ENCODE measurements at places on chromosomes 4 and X. TPM values are rescaled to one million over a fixed set of nuclear protein-coding genes. Genes with fewer than 3 reads are reported as not detected.

Gene PABPC1L2A
- not detected for polyA plus RNA-seq

Gene SMIM10
- polyA plus RNA-seq: 5.8 TPM

Gene RBM46
- polyA plus RNA-seq: 0.01 TPM

Gene NWD2
- 0.01 TPM for polyA plus RNA-seq

Gene FAM199X
- 7.8 TPM for polyA plus RNA-seq

Gene PDCL2
- polyA plus RNA-seq: not detected

DNA sequence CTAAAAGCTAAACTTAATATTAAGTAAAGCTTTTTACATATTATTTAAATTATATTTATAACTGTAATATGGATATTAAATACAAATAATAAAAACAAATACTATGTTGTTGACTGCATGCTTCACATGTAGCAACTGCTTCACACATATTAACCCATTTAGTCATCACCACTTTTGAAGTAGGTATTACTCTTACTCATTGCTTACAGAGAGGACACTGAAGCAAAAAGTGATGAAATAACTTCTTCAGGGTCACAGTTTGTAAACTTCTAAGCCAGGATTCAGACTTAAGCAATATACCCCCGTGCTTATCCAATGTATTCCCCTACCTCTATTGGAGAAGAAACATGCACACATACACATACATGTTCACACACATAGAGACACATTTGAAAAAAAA, 166.6 kb downstream of the DKK2 start:
- H3K4me3 ChIP-seq: no peak overlapping the region
- H3K36me3 ChIP-seq: no peaks in the 10 kb centered on the region

DNA sequence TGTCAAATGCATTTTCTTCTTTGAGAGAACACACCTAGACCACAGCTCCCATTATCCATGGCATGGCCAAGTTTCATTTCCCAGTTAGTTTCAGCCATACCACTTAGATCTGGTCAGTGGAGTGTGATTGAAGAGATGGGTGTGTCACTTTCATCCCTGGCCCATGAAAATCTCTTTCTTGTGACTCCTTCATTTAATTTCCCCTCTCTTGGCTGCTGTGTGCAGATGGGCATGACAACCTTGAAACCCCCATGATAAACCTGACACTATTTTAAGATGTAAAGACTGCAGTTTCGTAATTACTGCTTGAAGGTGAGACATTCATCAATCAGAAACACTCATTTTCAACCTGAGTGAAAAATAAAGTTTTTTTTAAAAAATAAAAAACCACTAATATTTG, 284.9 kb downstream of the IL15 start:
- H3K4me1 ChIP-seq: no peaks in the 10 kb centered on the region
- DNase-seq: no peak
- H3K27ac ChIP-seq: no peak overlapping the region
- H3K4me3 ChIP-seq: no peak overlapping the region
- no peaks in the 10 kb centered on the region for H3K27me3 ChIP-seq

- no peaks in the 10 kb centered on the region for H3K27me3 ChIP-seq
- no peaks in the 10 kb centered on the region for H3K36me3 ChIP-seq
- no peak overlapping the region for H3K4me3 ChIP-seq
- no peak overlapping the region for H3K27ac ChIP-seq
- no peaks in the 10 kb centered on the region for H3K4me1 ChIP-seq
Measured at GRCh38 chr4:138299881-138300280, 57.7 kb upstream of the SLC7A11 start.

DNA sequence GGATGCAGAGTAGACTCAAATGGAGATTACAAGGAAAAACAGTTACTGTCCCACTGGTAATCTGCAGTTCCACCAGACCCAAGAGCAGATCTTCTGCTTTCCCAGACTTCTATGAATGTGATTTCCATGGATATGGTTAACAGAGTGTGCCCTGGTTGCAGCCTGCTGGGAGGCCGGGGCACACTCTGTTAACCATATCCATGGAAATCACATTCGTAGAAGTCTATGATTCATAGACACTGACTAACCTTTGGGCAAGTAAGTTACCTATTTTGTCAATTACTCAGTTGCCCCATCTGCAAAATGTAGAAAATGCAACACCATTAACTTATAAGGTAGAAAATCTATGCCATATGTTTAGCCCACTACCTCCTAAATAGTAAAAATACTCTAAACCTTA, 443.1 kb upstream of the PITX2 start:
- no peak for DNase-seq
- H3K36me3 ChIP-seq: no peaks in the 10 kb centered on the region
- no peaks in the 10 kb centered on the region for H3K4me1 ChIP-seq
- H3K27me3 ChIP-seq: no peaks in the 10 kb centered on the region
- no peak overlapping the region for H3K4me3 ChIP-seq
- no peak overlapping the region for H3K27ac ChIP-seq

- no peaks in the 10 kb centered on the region for H3K27me3 ChIP-seq
- no peaks in the 10 kb centered on the region for H3K36me3 ChIP-seq
- H3K4me3 ChIP-seq: no peak overlapping the region
- no peak overlapping the region for H3K27ac ChIP-seq
- H3K4me1 ChIP-seq: peaks cover 18% of the 10 kb centered on the region
- no peak for DNase-seq
Measured at GRCh38 chr4:2871911-2872310, 28.3 kb downstream of the ADD1 start.

- H3K4me1 ChIP-seq: no peaks in the 10 kb centered on the region
- no peaks in the 10 kb centered on the region for H3K36me3 ChIP-seq
- H3K4me3 ChIP-seq: no peak overlapping the region
- no peaks in the 10 kb centered on the region for H3K27me3 ChIP-seq
Measured at GRCh38 chr4:104025251-104025650, 305.5 kb upstream of the TACR3 start.

DNA sequence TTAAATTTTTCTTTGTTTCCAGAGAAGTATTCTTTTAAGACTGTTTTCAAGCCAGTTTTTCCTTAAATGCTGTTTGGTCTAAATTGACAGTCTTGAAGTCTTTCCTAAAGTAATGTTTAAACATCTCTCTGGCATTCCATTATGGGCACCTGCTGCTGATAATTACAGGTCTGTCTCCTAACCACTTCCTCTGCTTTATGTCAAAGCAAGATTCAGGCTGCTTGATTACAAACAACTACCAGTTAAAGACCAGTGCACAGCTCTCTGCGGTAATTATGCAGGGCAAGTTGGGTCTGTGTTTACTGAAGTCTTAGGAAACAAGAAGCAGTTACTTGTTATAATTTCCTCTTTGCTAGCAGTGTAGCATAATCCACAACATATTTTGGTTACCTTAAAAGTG, 17.6 kb downstream of the UNC5C start:
- no peaks in the 10 kb centered on the region for H3K27me3 ChIP-seq
- no peaks in the 10 kb centered on the region for H3K36me3 ChIP-seq
- DNase-seq: no peak
- H3K27ac ChIP-seq: no peak overlapping the region

DNA sequence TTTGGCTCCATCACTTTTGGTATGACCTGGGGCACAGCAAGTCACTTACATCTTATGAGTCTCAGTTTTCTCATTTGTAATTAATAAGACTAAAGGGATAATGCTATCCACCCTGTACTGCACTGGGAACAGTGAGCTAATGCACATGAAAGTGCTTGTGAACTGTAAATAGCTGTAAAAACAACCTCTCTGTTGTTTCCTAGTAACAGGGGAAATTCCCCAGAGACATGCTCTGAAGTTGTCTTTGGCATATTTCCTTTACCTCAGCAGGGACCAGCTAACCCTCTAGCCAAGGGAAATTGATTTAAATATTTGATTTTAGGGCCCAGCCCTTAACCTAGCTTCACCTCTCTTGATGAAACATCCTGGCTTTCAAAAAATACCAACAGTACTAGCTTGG, 6.1 kb upstream of the CYSLTR1 start:
- no peaks in the 10 kb centered on the region for H3K27me3 ChIP-seq
- H3K27ac ChIP-seq: no peak overlapping the region
- no peaks in the 10 kb centered on the region for H3K4me1 ChIP-seq
- no peaks in the 10 kb centered on the region for H3K36me3 ChIP-seq
- DNase-seq: no peak
- no peak overlapping the region for H3K4me3 ChIP-seq

- no peak for DNase-seq
- H3K4me1 ChIP-seq: no peaks in the 10 kb centered on the region
- no peaks in the 10 kb centered on the region for H3K36me3 ChIP-seq
- peak overlapping the region; percentile 7 for H3K27ac ChIP-seq
- no peak overlapping the region for H3K4me3 ChIP-seq
- no peaks in the 10 kb centered on the region for H3K27me3 ChIP-seq
Measured at GRCh38 chr4:93184053-93184452, 644.5 kb upstream of the ATOH1 start.

- peak; percentile 86 for DNase-seq
- peak within 1 kb of the TSS; percentile 76 for H3K27ac ChIP-seq
- H3K4me1 ChIP-seq: no peaks in the 10 kb centered on the region
- H3K36me3 ChIP-seq: no peaks in the 10 kb centered on the region
Measured at GRCh38 chr4:186265683-186266652, at the start of gene F11. TSS of gene F11 (plus strand) at chr4:186266189. CDS start at chr4:186267137, 948 bp downstream.

DNA sequence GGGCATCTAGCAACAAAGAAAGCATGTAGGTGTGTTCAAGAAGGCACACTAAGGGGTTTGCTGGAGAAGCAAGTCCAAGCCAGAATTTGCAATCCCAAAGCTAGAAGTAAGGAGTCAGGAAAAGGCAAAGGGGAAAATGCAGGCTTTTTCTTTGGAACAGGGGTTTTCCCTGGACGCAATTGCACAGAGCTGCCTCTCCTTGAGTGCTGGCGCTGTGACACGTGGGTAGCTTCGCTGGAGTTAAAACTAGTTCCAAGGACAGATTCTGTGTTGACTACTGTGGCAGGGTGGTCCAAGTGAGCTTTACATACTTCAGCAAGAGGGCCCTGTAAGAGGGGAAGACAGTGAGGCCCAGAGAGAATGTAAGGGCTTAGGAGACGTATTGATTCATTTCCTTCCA, 277.1 kb downstream of the ADGRA3 start:
- H3K4me3 ChIP-seq: peak overlapping the region; percentile 50
- H3K27me3 ChIP-seq: no peaks in the 10 kb centered on the region
- peak; percentile 51 for DNase-seq
- no peaks in the 10 kb centered on the region for H3K4me1 ChIP-seq
- H3K27ac ChIP-seq: peak overlapping the region; percentile 91

DNA sequence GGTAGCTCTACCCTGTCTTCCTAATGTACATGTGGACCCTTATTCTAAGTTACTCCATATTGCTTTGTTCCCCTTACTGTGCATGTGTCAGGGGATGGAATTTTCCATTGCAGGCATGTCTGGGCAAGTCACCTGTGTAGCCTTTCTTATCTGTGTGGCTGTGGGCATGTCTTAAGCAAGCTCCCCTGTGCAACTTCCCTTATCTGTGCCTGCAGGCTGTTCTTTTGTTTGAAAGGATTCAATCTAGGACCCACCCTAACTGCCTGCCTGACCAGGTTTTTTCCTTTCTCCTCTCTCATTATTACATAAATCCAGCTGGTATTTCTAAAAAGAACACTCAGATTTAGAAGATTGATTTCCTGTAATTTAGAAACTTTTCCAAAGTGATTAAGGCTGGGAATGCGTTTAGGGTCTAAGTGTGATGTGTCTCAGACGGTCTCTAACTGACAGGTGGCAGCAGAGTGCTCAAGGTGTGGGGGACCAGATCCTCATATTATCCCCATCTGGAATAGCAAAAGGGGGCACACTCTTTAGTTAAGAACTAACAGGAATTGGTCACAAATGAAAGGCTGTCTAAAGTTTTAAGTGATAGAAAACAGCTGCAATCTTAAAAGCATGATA, 198.9 kb upstream of the PPP1R2C start:
- H3K27me3 ChIP-seq: no peaks in the 10 kb centered on the region
- H3K27ac ChIP-seq: no peak overlapping the region
- H3K4me3 ChIP-seq: no peak overlapping the region
- H3K36me3 ChIP-seq: no peaks in the 10 kb centered on the region

- H3K27ac ChIP-seq: no peak overlapping the region
- no peaks in the 10 kb centered on the region for H3K36me3 ChIP-seq
- DNase-seq: peak; percentile 0
Measured at GRCh38 chrX:110316351-110317060, 1.4 kb downstream of the AMMECR1 start.

GRCh38 chrX:68588602-68589371, 58.7 kb upstream of the STARD8 start:
- no peaks in the 10 kb centered on the region for H3K4me1 ChIP-seq
- no peaks in the 10 kb centered on the region for H3K36me3 ChIP-seq
- no peak overlapping the region for H3K4me3 ChIP-seq
- no peak for DNase-seq

Measured in small intestine (tissue), 16 donors.